Activated gamma-delta T cell (primary cell): ENCODE measurements at places on chromosomes 12 and 14.
A peak's percentile ranks its signal among the peaks of the same experiment; 100 is the strongest.

- DNase-seq = no peak
These were observed 518.1 kb downstream of the TRHDE start for GRCh38 chr12:72790273-72790672.

GRCh38 chr14:83425138-83425537 is 1891.5 kb upstream of the SEL1L start:
- no peak for DNase-seq

GRCh38 chr12:131918311-131919050 is 10.6 kb upstream of the PUS1 start:
- DNase-seq = no peak

GRCh38 chr12:97875064-97875463 is 412.5 kb downstream of the RMST start:
- no peak for DNase-seq

GRCh38 chr12:71440763-71441748 is 1.5 kb downstream of the LGR5 start:
- no peak for DNase-seq

- no peak for DNase-seq
These were observed 2.1 kb downstream of the SAMD4A start for GRCh38 chr14:54568821-54569595.

DNA sequence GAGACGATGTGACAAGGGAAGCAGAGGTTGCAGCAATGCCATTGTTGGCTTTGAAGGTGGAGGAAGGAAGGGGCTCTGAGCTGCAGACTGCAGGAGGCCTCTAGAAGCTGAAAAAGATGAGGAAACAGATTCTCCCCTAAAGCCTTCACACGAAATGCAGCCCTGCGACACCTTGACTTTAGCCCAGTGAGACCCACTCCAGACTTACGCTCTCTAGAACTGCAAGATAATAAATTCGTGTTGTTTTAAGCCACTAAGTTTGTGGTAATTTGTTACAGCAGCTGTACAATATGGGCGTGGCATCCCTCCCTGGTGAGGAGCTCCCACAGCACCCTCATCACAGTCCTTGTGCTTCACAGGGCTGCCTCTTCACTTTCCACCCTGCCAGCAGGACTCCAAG is 53.2 kb downstream of the GOLGA5 start:
- no peak for DNase-seq

DNA sequence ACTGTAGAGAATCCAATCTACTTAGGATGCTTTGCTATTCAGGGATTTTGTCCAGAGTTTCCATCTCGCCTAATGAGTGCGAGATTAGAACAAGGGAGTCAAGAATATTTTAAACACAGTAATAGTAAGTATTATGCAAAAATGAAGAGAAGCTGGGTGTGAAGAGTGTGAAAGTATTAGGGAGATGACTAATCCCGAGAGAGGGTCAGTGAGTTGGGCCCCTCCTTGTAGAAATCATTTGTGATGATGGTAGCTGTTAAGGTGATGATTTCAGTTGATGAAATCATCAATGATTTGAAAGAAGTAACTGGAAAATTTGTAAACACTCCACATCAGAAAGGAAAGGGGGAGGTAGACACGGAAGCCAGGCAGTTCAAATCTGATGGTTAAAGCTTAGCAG is 478.9 kb upstream of the MGAT4C start:
- DNase-seq = no peak

DNA sequence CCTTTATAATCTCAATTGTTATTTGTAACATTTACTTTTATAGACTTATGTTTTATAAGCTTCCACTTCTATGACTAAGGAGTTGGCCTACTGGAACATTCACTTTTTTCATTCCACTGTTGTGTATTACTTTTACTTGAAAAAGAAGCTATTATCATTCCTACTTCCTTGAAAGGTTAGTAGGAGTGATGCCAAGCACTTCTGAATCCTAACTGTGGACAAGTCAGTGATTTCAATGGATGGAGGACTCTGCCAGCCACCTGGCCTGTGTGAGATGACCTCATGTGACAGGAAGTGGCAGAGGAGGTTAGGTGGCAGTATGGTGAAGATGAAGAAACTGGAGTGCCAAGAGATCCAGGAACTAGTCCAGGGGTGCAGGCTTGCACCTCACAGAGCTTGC is 46.0 kb downstream of the TECPR2 start:
- no peak for DNase-seq

GRCh38 chr12:5416571-5416970 is 15.3 kb upstream of the NTF3 start:
- DNase-seq = no peak

- DNase-seq = no peak
These were observed 25.3 kb downstream of the MYBPC1 start for GRCh38 chr12:101619858-101620761.

- no peak for DNase-seq
These were observed 50.0 kb downstream of the SH2B3 start for GRCh38 chr12:111455448-111456320.

DNA sequence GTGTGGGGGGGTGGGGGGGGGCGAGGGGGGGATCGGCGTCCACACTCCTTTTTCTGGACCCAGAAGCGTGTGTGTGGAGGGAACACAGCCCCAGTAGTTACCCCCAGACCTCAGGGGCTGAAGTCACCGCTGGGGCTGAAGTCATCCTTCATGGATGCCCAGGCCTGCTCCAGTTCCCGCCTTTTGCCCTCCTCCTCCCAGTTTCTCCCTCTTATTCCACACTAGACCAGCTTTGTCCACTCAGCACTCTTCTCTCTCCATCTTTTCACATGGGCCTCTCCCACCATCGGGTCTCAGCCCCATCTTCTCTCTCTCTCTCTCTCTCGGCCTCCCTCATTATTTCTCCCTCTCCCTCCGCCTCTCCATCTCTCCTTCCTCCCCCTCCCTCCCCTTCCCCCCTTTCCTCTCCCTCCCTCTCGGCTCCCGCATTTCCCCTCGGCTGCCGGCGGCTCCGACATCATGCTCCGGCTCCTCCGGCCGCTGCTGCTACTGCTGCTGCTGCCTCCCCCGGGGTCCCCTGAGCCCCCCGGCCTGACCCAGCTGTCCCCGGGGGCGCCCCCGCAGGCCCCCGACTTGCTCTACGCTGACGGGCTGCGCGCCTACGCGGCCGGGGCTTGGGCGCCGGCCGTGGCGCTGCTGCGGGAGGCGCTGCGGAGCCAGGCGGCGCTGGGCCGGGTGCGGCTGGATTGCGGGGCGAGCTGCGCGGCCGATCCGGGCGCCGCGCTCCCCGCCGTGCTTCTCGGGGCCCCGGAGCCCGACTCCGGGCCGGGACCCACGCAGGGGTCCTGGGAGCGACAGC is at the start of gene P3H3:
Gene P3H3, plus strand, starts transcription at position 426 of the 799 bp plus-strand sequence. Its CDS starts 34 bp downstream, at position 460.
- peak; percentile 23 for DNase-seq

DNA sequence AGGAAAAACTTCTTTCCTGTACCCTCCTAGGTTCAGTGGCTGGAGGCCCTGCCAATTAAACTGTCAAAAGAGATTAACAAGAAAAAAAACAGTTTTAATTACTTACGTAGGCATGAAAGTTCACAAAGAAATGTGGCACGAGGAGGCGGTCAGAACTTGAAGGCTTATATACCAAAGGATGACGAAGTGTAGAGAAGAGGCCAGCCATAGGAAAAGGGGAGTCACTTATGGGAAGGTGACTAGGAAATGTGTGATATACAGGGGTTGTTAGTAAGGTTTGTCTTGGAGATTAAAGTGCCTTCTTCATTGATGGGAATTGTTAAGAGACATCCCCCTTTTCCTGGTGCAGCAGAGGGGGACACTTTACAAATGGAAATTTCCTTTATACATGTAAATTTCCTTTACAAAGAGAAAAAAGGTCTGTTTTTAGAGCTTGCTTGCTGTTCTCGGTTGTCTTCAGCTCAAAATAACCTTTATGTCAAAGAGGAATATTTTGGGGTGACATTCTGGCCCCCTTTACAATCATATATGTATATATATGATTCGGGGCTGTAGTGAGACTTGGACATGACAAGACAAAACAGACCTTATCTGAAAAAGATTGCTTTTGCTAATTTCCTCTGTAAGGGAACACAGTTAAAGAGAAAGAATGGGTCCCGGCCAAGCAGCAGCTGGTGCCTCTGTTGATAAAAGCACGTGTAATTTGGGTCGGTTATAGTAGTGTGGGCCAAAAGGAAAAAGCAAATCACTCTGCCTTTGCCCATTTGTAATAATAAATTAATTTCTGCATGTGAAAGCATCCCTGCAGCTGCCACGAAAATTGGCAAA is 38.6 kb downstream of the SYNE2 start:
- DNase-seq = no peak

DNA sequence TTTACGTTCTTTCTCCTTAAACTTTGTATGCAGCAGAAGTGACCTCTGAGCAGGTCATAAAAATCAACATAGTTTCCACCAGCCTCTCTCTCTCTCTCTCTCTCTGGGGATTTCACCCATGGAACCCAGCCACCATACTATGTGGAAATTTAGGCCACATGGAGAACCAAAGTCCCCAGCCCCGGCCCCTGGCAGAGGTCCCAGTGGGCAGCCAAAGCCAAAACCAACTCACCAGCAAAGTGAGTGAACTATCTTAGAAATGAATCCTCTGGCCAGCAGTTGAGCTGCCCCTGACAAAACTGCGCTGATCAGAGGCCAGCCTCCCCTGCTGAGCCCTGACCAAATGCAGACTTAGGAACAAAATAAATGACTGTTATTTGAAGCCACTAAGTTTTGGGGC is 9.2 kb downstream of the DUSP6 start:
- no peak for DNase-seq

DNA sequence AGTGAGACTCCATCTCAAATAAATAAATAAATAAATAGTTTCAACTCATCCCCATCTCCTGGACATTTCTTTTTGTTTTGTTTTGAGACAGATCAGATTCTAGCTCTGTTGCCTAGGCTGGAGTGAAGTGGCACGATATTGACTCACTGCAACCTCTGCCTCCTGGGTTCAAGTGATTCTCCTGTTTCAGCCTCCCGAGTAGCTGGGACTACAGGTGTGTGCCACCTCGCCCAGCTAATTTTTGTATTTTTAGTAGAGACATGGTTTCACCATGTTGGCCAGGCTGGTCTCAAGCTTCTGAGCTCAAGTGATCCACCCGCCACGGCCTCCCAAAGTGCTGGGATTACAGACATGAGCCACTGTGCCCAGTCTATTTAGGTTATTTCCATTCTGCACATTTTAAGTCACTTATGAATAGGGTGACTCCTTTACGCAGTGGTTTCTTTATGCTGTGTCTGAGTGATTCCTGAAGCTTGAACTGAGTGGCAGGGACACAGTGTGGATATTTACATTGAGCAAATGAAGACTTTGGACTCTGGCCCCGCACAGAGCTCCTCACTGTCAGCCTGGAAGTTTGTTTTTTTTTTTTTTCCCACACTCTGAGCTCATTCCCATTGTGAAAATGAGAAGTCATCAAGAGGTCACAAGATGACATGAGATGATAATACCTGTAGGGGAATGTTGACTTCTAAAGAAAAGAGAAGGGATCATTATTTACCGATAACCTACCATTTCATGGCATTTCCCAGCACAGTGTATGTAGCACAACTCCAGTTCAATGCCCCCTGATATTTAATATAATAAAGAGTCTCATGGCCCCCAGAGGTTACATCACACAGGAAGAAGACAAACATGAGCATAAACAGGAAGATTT is 72.6 kb downstream of the TBX3 start:
- no peak for DNase-seq

GRCh38 chr12:10289005-10289754 is 18.5 kb upstream of the KLRD1 start:
- DNase-seq = no peak

DNA sequence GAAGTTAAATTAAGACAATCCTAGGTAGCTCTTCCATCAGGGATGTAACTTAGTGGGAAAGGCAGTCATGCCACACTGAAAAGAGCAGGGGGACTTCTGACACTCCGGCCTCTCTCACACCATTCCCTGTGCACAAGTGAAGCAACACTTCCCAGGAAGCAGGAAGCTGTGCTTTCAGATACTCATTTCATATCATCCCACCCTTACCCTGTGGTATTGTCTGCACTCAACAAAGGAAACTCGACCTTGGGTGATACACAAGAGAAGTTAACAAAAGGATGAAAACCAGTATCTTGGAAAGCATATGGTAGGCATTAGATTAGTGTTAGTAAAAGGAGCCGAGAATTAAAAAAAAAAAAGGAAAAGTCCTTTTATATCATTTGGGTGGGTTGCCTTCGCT is 61.3 kb upstream of the MDM1 start:
- DNase-seq = no peak

DNA sequence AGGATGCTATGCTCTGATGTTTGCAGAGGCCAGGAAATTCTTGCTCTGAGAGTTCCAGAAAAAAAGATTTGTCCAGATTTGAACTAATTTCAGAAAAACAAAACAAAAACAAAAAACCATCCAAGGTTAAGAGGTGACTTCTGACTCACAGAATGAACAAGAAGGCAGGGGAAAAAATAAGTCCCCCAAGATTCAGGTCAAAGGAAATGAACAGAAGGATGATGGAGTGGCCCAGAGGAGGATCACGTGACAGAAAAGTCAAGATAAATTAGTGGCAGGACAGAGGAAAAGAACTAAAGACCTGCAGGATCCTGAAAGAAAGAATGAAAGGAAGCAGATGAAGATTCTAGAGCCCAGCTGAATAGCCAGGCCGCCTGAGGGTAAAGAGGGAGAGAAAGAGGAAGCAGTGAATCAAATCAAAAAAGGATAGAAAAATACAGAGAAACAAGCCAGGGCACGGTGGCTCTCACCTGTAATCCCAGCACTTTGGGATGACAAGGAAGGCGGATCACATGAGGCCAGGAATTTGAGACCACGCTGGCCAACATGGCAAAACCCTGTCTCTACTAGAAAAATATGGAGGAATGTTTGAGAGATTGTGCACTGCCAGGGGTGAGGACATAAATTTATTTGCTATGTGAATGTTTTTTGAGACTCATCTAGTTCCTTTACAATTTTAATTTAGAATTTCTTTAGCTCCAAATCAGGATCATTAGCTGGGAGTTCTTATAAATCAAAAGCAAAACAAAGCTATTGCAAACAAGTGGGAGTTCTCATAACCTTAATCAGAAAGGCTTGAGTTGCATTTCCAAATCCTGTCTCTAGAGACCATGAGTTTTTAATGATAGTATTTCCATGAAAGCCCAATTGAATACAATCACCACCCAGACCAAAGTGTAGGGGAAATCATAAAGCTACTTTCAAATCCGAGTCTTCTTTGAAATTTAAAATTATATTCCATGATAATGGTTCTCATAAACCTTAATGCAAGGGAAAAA is 217.1 kb upstream of the PLEKHG7 start:
- DNase-seq = no peak

- no peak for DNase-seq
These were observed 39.3 kb downstream of the LRTM2 start for GRCh38 chr12:1859643-1860042.

GRCh38 chr14:52360831-52361230 is 46.7 kb downstream of the PTGER2 start:
- DNase-seq = no peak

DNA sequence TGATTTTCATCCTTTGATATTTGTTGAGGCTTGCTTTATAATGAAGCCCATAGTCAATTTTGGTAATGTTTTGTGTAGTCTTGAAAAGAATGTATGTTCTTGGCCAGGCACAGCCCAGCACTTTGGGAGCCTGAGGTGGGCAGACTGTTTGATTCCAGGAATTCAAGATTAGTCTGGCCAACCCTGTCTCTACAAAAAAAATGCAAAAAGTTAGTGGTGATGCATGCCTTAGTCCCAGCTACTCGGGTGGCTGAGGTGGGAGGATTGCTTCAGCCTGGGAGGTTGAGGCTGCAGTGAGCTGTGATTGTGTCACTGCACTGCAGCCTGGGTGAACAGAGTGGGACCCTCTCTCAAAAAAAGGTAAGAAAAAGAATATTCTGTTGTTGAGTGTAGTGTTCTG is 10.8 kb downstream of the ETNK1 start:
- no peak for DNase-seq
